ENCODE measurements at places on chromosomes 3 and 15. TPM values are rescaled to one million over a fixed set of nuclear protein-coding genes. Genes with fewer than 3 reads are reported as not detected.

DNA sequence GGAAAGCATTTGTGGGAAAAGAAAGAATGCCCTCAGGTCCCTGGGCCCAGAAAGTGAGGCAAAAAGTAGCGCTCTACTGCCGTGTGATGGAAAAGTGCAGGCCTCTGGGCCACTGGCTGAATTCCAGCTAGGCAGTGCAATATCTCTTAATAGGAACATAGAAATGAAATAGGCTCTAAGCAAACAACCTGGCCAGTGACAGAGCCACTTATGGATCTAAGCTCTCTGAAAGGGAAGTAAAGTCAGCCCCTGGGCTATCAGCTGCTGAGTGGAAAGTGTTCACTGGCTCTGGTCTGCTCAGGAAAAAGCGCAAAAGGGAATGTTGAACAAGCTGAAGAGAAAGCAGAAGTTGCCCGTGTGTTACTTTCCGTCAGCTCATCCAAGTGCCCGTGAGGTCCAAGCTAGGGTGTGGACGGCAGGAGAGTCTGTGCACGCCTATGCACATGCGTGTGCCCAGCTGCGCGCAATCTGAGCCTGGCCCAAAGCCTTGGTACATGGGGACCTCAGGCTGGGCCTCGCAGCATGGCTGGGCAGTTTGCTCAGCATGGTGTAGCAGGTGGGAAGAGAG, 74.0 kb upstream of the RAD18 start:
- DNase-seq = no peak

Gene LRRC31
- not detected for total RNA-seq

- DNase-seq = no peak
These were observed 43.4 kb downstream of the PXYLP1 start for GRCh38 chr3:141275032-141275422.

Gene OTOL1
- not detected for total RNA-seq

DNA sequence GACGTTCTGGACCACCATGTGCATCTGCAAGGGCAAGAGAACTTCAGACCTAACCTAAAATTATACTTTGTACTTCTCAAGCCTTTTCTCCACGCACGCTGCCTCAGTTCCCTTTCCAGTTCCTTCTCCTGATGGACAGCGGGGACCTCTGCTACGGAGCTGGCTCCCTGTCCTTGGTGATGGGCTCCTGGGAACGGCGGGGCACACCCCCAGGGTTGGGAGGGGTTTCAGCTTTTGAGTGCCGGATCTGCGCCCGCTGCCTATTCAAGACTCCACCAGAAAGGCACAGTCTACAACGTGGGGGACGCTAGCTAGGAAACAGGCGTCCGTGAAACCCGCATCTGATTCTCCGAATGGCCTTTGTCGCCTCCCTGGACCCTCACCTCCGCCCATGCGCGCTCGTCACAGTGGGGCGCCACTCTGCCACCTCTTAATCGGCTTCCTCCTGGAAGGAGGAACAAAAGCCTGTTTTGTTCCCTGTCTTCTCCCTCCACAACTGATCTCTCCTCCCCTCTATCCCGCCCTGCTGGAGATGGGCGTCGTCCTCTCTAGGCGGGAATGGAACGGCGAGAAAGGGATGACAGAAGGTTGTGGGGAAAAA, 2.2 kb downstream of the GPR149 start:
- DNase-seq = no peak

Gene TTC23
- not detected for total RNA-seq

- DNase-seq = no peak
These were observed 5.6 kb downstream of the SERPINI1 start for GRCh38 chr3:167740961-167741587.

GRCh38 chr15:62413786-62414185, 248.7 kb upstream of the C2CD4B start:
- DNase-seq = no peak

Gene CLRN1
- not detected for total RNA-seq

DNA sequence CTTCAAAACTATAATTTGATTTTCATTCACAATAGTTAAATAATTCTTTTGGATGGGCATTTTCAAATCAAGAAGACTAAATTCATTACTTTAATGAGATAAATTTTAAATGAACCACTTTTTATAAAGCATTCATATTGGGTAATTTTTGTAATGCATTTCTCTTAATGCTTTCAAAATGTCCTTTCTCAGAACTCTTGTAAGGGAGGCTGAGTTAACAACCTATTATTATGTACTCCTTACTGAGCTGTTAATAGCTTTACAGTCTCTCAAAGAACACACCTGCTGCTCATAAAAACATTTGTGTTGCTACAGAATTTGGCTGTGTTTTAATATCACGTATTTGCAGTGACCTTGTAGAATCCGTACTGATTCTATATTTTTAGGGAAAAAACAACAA, 334.0 kb upstream of the ARL6 start:
- no peak for DNase-seq

DNA sequence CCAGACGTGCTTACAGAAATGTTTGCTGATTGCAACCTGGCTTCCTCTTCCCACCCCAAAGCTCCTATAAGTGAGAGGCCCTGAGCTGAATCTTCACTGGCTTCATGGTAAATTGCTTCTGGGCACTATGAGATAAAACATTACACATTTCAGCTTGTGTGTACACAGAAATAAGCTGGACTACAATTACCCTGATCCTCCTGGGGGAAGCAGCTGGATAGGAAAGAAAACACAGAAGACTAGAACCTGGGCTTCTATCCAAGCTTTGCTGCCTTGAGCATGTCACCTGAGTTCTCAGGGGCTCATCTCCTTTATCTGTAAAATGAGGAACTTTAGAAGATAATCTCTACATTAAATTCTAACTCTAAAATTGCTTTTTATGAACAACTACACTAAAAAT, 40.3 kb downstream of the THBS1 start:
- DNase-seq = no peak

Gene CPLX3
- total RNA-seq = 0.16 TPM

DNA sequence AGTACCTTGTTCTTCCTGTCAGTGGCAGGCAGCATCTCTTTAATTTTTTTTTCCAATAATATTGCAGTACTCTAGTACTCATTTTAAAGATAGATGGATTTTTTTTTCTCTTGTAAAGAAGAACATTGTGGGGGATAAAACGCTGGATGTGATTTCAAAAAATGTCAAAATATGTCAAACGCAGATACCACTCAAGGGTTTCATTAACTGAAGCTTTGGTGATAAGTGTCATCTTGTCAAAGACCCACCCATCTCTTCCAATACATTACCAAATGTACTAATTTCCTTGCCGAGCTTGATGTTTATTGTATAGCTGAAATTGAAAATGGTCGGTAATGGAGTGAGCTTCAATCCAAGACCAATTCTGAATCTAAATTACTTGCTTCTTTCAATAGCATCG, 332.4 kb upstream of the SOX2 start:
- DNase-seq = no peak

- DNase-seq = no peak
These were observed 155.8 kb upstream of the LRIG1 start for GRCh38 chr3:66656609-66657008.

Gene CHRFAM7A
- not detected for total RNA-seq

Gene CEMIP
- total RNA-seq = not detected

GRCh38 chr15:47326410-47327333, 390.6 kb upstream of the SEMA6D start:
- no peak for DNase-seq

- no peak for DNase-seq
These were observed 22.0 kb downstream of the SLC7A14 start for GRCh38 chr3:170563712-170564423.

DNA sequence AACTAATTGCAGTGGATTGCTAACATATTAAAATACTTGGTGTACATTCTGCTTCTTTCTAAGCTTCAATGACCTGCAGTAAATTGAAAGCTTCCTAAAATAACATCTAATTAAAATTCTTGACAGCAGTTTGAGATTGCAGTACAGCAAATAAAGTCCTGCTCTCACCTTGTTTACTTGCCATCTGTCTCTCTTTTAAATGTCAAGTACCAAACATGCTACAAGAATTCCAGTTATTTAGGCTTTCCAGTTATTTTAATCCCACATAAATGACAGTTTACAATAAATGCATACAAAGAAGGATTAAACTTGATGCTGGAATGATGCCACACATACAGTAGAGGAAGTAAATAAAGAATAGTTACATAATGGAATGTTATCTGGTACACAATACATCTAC, 33.2 kb downstream of the CBLB start:
- DNase-seq = no peak

Gene GABRR3
- total RNA-seq = not detected

Gene CDHR4
- 0.68 TPM for total RNA-seq

Gene PIERCE2
- total RNA-seq = not detected

GRCh38 chr15:57025264-57025926, 107.0 kb downstream of the TCF12 start:
- DNase-seq = no peak

GRCh38 chr3:102096066-102096465, 246.8 kb downstream of the NFKBIZ start:
- DNase-seq = no peak

DNA sequence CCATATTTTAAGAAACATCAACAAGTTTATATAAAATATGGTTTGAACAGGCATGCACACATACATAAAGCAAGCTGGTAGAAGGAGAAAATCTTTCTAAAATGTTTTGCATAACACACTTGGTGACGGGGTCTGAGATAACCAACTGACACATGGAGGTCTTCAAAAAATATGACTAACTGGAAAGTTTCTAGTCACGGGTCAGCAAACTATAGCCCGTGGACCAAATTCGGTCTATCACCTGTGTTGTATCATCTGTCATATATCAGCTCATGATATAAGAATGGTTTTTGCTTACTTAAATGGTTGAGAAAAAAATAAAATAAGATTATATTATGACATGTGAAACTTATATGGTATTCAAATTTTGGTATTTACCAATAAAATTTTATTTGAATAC, 465.1 kb downstream of the FOXP1 start:
- no peak for DNase-seq

- DNase-seq = no peak
These were observed 389 bp upstream of the CCNB2 start for GRCh38 chr15:59104602-59104911.

Gene GHRL
- total RNA-seq = 0.53 TPM

- DNase-seq = no peak
These were observed 12.5 kb downstream of the IVD start for GRCh38 chr15:40418126-40418525.

Gene SNTN
- not detected for total RNA-seq

GRCh38 chr3:40989141-40990061, 209.9 kb upstream of the CTNNB1 start:
- no peak for DNase-seq

Gene CYP11A1
- not detected for total RNA-seq

- no peak for DNase-seq
These were observed 4.7 kb downstream of the MYZAP start for GRCh38 chr15:57596301-57596855.

GRCh38 chr3:60989626-60990441, 261.4 kb downstream of the FHIT start:
- no peak for DNase-seq

DNA sequence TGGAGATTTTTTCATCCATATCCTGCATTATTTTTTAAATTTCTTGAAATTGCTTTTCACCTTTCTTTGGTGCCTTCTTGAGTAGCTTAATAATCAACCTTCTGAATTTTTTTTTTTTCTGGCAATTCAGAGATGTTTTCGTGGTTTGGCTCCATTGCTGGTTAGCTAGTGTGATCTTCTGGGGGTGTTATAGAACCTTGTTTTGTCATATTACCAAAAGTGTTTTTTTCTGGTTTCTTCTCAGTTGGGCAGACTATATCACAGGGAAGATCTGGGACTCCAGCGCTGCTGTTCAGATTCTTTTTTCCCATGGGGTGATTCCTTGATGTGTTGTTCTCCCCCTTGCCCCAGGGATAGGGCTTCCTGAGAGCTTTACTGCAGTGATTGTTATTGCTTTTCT, 23.8 kb upstream of the TIGIT start:
- no peak for DNase-seq

DNA sequence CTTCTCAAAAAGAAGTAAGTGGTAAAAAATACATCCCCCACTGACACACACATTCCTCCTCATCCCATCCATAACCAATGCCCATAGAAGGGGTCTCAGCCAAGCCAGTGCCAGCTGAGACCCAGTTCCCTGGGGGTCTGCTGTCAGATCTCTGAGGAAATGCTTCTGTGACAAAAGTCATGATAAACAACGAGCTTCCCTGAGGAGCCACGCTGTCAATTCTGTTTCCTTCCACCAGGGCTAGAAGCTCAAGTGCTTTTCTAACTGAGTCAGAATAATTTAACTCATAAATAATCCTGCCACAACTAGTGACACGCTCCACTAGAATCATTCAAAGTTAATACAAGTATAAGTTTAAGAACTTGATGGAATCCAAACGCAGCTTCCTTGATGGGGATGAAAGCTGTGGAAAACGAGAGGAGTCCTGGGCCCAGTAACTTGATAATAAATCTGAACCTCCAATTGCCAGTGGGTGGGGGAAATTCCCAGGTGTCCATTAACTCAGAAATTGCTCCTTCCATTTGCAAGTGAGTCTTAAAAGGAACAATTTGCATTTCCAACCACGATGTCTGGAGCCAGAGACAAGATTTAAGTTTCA, 348.7 kb upstream of the LMCD1 start:
- DNase-seq = no peak

DNA sequence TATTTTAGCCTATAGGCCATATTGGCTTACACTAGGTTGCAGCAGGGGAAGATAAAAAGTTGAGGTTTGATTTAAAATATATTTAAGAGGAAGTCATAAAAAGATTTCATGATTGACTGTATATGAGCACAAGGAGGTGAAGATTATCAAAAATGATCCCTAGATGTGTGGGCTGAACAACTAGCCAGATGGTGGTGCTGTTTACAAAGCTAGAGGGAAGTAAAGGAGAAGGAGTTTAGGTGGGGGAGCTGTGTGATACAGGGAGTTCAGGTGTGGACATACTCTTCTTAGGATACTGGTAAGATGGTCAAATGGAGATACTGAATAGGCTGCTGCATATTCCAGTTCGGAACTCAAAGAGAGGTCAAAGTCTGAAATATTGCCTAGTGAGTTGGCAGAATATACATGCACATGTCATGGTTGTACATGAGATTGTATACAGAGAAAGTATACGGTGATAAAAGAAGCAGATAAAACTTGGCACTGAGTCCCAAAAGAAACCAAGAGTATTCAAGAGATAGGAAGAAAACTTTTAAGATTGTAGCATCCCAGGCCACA, 727.8 kb downstream of the NLGN1 start:
- no peak for DNase-seq

GRCh38 chr3:129439817-129440617, at the start of the genes IFT122 and MBD4:
Gene IFT122, plus strand, starts transcription at chr3:129440224. Its CDS starts 107 bp downstream, at chr3:129440331.
Gene MBD4, minus strand, starts transcription at chr3:129439948. Its CDS starts 115 bp downstream, at chr3:129439833.
- DNase-seq = peak; percentile 99

GRCh38 chr15:71885390-71885789, 75.0 kb downstream of the NR2E3 start:
- no peak for DNase-seq

DNA sequence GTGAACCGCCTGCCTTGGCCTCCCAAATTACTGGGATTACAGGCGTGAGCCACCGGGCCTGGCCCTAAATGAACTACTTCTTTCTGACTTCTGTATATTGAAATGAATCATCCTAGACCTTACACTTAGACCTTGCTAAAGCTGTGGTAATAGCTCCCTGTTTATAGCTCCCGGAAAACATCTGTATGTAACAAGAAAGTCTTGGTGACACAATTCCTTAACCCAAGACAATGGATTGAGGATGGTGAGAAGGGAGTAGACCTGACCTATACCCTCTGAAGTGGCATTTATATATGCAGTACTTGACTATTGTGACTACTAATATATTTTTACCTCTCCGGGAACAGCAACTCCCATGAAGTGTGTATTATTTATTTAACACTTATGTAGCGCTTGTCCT, 48.0 kb upstream of the TBL1XR1 start:
- DNase-seq = no peak

Gene CDCP1
- total RNA-seq = 0.57 TPM

GRCh38 chr15:75840659-75841058, 2.6 kb upstream of the UBE2Q2 start:
- no peak for DNase-seq

- no peak for DNase-seq
These were observed 117.8 kb downstream of the OXNAD1 start for GRCh38 chr3:16382845-16383244.

Data from T-cell (primary cell).